Activated T-helper 1 cell treated with anti-CD3 and anti-CD28 coated beads, Interleukin-2, amount 50 U/mL, for 16 hours (primary cell): ENCODE measurements at places on chromosomes 2 and 18.

GRCh38 chr18:46335534-46336101 lies 231.4 kb downstream of the HAUS1 start:
- DNase-seq = no peak

DNA sequence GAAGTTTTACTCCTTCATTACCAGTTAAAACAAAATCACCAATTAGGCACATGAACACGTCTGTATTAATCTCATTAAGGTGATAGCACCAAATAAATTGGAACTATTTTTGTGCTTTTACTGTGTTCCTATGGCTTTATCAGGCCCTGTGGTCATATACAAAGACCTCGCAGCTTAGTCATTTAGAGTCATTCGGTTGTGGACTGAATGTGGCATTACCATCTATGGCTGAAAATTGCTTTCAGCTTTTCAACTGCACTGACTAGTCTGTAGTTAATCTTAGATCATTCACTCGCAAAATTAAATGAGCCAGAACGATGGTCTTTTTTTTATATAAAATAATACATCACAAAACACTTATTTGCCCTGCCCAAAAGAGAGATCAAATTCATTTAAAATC lies 601.7 kb downstream of the NR4A2 start:
- no peak for DNase-seq

GRCh38 chr2:203438528-203438927 lies 96.6 kb downstream of the RAPH1 start:
- no peak for DNase-seq

- no peak for DNase-seq
These were observed 65.4 kb upstream of the ASAP2 start for GRCh38 chr2:9141091-9141667.

DNA sequence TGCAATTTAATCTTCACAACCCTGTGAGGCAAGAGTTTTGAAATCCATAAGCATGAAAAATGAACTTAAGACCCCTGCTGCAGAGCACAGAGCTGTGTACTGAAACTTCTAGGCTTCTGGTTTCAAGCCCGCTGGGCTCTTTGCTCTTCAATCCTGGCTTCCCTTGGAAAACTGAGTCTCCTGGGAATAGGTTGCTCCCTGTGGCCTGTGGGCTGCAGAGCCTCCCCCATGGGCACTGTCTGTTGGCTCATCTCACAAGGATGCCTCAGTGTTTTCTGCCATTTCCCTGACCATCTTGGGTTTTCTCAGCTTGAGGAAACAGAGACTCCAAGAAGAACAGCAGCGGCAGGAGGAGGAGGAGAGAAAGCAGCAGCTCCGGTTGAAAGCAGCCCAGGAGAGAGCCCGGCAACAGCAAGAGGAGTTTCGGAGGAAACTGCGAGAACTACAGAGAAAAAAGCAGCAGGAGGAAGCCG lies 44.5 kb downstream of the SUMO1 start:
- no peak for DNase-seq

DNA sequence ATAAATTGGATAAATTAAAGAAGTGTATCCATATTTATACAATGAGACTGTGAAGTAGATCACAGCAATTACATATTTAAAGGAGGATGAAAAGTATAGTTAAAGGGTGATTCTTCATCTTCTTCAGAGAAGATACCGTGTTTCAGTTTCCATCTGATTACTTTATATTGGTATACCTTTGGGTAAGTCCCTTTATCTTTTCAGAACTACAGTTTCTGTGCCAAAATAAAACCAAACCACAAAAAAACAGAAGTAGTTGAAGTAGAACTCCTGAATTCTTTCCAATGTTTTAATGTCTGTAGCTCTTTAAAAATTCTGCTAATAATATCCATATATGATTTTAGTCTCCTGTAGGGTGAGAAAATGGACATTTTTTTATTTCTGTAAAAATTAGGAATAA lies 231.2 kb upstream of the LINC00305 start:
- DNase-seq = no peak

DNA sequence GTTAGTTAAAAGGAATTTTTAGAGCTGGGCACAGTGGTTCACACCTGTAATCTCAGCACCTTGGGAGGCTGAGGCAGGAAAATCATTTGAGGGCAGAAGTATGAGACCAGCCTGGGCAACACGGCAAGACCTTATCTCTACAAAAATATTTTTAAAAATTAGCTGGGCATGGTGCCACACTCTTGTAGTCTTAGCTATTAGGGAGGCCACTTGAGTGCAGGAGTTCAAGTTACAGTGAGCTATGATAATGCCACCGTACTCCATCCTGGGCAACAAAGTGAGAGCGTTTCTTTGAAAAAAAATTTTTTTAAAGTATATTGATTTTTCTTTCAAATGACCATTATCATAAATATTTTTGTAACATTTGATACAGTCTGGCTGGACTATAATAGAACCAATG lies 93.6 kb upstream of the FAM117B start:
- no peak for DNase-seq

GRCh38 chr2:164671664-164672396 lies 50.5 kb upstream of the GRB14 start:
- no peak for DNase-seq

DNA sequence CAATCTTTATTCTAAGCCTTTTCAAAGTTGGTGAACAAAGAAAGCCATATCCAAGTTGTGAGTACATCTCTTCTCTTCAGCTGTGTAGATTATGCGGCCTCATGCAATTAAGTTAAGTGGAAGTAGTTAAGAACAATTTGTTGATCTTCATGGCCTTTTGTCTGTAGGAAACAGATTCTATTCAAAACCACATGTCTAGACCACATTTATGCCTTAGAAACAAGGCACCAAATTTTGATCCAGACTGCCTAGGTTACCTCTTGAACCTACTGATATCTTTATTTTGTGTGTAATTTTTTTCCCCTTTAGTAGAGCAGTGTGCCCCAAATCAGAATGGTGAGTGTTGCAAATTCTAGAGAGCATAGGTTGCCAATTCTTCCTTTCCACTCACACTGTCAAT lies 101.6 kb upstream of the CERS6 start:
- no peak for DNase-seq

GRCh38 chr2:177908182-177908581 lies 164.4 kb downstream of the PDE11A start:
- DNase-seq = no peak

- DNase-seq = no peak
These were observed 368.5 kb upstream of the NT5C1B start for GRCh38 chr2:18957909-18958308.

GRCh38 chr2:17827316-17827715 lies 11.1 kb downstream of the MSGN1 start:
- no peak for DNase-seq

DNA sequence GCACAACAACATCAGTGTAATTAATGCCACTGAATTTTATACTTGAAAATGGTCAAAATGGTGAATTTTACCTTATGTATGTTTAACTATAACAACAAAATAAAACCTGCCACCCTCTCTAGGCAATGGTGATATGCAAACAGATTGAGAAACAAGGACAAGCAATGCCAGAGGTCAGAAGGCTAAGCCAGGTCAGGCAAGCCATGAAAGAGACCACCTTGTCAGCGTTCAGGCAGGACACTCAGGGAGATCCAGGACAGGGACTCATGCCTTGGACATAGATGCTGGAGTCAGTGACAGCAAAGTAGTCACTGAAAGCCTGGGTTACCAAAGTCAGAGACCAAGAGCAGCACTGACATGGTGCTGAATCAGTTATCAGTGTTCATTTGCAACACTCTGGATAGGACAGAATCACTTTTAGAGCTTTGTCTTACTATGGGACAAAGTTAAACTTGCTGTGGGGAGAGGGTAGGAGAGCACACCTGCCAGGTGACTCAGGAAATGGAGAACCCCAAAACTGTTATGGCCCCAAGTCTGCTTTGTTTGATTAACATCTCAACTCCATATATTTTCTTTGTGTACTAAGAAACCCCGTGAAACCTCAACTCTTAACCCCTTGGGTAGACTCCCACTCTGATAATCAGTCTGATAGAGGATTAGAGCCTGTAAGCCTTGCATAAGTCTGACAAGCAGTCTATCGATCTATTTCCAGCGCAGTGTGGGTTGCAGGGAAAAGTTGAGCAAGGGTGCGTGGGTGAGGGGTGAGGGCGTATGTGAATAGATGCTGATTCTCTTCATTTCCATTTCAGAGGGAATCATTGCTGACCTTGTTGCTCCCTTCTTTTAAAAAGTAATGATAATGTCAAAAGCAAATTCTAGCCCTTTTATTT lies 48.7 kb upstream of the ZNF385B start:
- DNase-seq = no peak
